Fibroblast of skin of scalp (primary cell): ENCODE measurements at places on chromosomes 3 and 15.

GRCh38 chr3:126134219-126134975, 46.0 kb downstream of the ALDH1L1 start:
- peak; percentile 50 for DNase-seq

GRCh38 chr15:41511899-41512369, 1.7 kb downstream of the LTK start:
- no peak for DNase-seq

GRCh38 chr3:159257954-159258353, 456.1 kb downstream of the MFSD1 start:
- DNase-seq: no peak

GRCh38 chr15:52788099-52788986, 1.8 kb downstream of the ONECUT1 start:
- DNase-seq: no peak

DNA sequence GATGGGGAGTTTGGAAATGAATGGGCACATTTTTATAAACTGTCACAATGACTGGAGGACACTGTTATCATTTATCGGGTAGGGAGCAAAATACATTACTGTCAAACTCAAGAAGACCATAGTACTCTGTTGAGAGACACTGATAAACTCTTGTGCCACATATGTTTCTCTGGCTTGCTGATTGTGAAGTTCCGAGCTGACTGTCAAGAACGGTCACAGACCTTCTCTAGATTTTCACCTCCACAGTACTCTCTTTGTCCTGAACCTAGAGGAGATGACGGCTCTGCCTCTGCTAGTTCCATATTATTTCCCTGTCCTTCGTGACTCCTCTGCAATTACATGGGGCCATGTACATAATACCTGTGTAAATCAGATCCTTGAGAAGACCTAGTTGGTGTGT, 451.9 kb downstream of the LPP start:
- no peak for DNase-seq

GRCh38 chr15:94253742-94254141, 22.4 kb downstream of the MCTP2 start:
- no peak for DNase-seq

DNA sequence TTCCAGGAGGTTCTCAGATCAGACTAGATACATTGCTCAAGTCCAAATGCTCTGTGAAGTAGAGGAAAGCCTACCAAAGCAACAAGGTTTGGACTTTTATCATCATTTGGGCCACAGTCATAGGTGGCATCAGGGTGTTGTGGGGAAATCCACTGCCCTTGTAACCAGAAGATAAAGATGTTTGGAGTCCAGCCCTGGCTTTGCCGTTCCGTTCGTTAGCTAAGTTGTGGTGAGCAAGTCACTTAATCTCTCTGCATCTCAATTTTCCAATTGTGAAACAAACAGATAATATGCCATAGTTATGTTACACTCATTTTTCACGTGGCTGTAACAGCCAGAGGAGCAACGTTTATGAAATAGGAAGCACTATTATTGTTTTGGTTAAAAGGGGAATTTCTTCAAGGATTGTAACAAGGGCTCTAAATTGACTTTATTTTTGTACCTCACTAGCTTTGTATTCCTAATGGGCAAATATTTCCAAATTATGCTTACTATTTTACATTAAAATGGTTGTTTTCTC, 125.6 kb downstream of the CD47 start:
- DNase-seq: no peak

DNA sequence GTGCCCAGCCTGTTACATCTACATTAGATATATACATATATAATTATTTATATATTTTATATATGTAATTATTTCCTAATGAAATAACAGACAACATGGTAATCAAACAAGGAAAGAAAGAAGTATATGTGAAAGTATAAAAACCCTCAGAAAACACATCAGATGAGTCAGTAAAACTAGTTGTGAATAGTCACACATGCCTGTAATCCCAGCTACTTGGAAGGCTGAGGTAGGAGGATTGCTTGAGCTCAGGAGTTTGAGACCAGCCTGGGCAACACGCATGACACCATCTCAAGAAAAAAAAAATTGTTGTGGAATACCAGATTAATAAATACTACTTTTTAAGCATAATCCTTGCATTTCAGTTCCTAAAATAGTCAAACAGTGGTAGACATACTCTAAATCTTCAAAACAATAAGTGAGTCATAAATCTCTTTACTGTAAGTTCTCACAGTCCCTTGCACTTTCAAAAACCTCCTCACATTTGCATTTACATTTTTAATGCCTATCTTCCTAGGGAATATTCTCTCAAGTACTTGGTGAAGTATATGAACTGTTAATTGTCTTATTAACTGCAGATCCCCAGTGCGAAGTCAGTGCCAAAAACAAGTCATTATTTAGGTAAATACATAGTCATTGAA, 106.5 kb downstream of the MYO9A start:
- no peak for DNase-seq

GRCh38 chr3:88996691-88997090, 110.7 kb upstream of the EPHA3 start:
- no peak for DNase-seq

DNA sequence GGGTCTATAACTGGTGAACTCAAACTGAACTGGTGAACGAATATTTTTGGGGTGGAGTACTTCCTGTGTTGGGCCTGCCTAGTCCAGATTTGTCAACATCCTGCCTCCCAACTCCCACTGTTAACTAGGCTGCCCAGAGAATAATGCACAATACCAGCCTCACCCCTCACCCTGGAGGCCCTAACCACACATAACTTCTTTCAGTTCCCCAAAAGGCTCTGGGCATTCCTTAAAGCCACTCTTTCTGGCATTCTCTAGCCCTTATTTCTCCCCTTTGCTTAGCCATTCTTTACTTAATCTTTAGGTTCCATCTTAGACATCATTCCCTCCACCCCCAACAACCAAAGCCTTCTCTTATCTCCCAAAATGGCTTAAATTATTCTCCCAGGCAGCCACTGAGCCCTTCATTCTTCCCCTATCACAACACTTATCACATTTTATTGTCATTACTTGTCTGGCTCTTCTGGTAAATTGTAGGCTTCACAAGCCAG, 9.1 kb upstream of the SEC11A start:
- peak; percentile 28 for DNase-seq
